Stimulated activated CD4-positive, alpha-beta T cell treated with anti-CD3 and anti-CD28 coated beads, TNF-alpha, amount 100 ng/mL, for 1 hour (primary cell): ENCODE measurements at places on chromosomes 2 and 18.

GRCh38 chr2:167253025-167253424, 364.7 kb downstream of the XIRP2 start:
- DNase-seq = no peak

GRCh38 chr18:33835419-33835818, 257.4 kb downstream of the ASXL3 start:
- DNase-seq = no peak

DNA sequence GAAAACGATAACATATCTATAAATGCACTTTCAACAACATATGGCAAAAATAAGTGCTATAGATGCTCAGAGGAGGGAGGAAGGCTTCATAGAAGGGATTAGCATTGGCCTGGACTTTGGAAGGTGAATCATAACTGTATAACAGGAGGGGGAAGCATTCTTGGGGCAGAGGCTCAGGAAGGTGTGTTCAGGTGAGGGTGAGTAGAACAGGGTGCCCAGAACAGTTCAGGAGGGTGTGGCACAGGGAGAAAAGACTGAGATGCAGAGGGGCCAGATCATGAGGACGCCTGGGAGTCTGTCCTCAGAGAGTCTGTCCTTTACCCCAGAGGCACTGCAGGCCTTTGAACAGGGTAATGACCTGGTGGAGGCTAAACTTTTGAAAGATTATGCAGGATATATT, 29.3 kb upstream of the MEP1B start:
- DNase-seq = no peak

GRCh38 chr2:169105476-169105875, 36.1 kb downstream of the DHRS9 start:
- DNase-seq = no peak

DNA sequence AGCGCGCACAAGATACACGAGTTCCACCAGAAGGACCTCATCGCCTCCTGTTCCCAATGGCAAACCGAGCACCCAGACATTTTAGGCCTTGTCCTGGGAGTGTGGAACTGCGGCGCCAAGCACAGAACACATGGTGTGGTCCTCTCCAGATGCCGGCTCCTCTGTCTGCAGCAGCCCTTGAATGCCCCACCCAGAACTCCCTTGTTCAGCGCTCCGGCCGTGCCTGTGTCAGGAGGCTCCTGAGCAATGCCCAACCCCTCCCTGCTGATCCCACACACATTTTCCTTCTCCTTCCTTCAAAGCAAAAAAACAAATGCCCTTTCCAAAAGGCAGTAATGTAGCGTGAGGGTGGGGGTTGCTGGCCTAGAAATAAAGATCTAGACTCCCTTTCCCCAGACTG, 89.8 kb downstream of the GFPT1 start:
- DNase-seq = no peak

DNA sequence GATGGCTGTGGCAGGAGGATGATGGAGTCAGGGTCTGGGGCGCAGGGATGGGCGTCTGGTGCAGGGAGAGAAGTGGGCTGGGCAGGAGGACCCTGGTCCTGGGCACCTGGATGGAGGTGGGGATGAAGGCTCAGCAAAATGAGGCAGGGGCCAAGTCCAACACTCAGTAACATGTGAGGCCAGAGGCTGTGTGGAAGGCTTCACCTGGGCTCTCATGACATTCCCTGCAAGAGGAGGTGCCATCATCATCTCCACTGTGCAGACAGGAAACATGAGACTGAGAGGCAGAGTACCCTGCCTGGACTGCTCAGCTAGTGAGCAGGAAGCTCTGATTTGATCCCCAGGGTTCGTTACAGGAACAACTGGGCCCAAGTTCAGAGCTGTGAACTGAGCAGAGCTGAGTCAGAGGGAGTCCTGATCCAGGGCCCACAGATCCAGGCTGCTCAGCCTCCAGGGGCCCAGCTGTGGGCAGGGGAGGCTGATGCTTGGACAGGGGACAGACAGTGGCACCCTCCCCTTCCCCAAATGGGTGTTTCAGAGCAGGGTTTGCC, 36.9 kb downstream of the HJURP start:
- no peak for DNase-seq

DNA sequence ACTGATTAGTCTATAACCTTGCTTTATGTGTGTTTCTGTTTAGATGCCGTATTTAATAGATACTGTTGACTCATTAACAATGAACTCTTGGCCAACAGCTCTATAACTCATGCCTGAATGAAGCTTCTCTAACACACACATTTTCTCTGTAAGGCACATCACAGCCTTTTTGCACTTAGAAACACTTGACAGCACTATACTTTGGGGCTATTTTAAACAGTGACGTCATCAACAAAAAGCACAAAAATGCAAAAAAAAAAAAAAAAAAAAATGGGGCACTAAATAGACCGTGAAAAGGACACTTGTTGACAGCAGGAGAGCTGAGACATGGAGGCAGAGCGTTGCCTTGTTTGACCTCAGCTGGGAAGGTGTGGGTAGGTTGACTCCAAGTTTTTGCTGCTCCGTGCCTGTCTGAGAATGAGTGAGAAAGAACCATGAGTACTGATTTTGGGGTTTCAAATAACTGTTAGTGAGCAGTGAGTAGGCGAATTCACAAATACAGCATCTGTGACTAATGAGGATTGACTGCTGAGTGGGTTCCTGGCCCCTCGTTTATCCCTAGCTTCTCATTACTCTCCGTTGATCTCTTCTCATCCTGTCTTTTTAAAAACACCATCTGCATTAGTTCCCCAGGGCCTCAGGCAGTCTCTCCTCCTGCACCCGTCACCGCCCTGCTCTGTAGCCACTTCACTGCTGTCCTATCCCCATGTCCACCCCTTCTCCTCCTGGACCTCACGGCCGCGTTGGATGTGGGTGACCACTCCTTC, 24.4 kb downstream of the SPP2 start:
- DNase-seq = no peak

GRCh38 chr2:238404406-238405216, 22.1 kb upstream of the ASB1 start:
- DNase-seq = no peak

DNA sequence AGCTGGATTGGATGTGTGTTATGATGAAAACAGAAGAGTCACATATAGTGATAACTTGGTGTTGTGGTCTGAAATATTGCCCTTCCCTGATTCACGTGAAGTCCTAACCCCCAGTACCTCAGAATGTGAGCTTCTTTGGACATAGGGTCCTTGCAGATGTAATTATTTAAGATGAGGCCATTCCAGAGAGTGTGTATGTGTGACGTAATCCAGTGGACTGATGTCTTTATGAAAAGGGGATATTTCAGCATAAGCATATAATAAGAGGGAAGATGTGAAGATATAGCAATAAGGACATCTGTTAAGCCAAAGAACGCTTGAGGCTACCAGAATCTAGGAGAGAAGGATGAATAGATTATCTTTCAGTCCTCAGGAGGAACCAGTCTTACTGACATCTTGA, 62.5 kb downstream of the LTBP1 start:
- DNase-seq = no peak

DNA sequence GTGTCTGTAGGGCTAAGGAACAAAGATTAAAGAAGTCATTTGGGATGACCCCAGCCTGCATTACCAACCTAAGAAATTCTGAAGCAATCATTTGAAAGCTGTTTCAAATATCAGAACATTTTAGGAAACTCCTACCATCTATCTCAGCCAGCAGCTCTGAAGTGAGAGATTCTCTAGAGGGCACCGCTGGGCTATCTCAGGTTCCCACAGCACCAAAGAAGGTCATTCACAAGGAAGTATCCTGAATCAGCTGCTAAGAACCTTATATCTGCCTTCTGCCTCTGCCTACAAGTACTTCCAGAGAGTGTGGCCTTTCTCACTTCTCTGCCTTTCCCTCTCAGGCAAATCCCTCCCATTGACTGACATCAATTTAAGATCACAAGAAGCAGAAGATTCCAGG, 13.4 kb upstream of the EVA1A start:
- no peak for DNase-seq

DNA sequence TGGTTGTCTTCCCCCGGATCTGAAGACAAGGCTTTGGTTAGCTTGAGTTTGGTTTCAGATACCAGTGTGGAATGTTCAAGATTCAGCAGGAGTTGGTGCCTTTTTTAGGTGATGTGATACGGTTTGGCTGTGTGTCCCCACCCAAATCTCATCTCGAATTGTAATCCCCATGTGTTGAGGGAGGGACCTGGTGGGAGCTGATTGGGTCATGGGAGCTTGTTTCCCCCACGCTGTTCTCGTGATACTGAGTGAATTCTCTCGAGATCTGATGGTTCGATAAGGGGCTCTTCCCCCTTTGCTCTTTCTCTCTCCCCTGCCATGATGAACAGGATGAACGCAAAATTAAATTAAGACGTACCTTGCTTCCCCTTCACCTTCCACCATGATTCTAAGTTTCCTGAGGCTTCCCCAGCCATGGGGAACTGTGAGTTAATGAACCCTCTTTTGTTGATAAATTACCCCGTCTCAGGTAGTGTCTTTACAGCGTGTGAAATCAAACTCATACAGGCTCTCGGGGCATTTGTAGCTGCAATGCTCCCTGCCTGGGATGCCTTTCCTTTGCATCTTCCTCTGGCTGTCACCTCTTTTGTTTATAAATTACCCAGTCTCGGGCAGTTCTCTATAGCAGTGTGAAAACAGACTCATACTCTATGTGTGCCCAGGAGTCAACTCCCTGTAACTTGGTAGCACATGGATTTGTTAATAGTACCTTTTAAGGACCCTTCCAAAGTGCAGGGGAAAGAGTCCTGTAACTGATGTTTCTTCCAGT, 21.3 kb downstream of the PDCD1 start:
- no peak for DNase-seq

DNA sequence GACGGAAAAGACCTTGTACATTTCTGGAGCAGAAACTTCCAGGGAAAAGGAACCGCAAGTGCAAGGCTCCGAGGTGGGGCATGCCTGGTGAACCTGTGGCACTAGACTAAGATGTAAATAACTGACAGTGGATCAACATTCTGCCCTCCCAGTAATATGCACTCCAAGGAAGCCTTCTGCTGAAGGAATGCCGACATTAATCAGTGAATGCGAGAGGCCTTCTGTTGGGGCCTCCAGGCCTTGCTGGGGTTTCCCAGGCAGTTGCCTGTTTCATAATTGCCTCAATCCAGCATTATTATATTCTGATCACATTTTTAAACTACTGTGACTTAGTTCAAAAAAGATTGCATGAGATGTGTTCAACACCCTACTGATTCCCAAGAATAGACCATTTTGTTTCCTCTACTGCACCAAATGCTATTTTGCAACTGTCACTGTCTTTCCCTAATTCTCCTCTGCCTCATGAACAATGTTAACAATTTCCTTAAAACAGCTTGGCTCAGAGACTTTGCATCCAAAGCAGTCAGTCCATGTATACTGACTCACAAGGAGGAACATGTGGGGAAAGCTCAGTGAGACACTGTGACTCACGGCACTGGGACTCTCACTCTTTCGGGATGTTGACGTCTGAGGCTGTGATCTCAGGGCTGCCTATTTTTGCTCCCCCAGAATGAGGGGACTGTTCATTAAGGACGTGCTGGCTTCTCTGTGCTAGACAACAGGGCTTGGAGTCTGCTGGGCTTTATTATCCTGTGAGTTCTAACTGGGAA, 10.5 kb upstream of the DSG2 start:
- no peak for DNase-seq

GRCh38 chr2:19442731-19443130, 84.3 kb upstream of the OSR1 start:
- no peak for DNase-seq

GRCh38 chr2:9373047-9373446, 50.3 kb downstream of the ITGB1BP1 start:
- DNase-seq = no peak

DNA sequence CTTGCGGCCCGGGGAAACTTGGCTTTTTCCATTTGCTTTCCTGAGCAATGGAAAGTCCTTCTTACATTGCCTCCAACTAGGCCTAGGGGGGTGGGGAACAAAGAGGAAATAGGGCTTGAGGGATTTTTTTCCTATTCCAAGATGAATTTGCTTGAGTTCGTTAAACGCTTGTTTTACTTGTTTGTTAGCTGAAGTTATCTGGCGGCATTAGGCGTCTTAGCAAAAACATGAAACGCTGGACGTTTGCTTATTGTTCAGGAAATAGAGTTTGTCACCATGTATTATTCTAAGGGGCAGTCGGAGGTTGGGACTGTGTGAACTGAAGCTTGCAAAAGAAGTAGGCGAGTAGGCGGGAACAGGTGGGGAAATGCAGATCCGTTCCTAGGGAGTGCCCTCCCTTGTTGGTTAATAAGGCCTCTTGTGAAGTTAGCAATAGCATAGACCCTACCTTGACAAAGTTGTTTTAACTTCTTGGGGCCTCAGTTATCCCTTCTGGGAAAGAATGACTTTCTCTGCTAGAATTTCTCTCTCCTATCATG, 1.9 kb downstream of the CABLES1 start:
- DNase-seq = no peak

DNA sequence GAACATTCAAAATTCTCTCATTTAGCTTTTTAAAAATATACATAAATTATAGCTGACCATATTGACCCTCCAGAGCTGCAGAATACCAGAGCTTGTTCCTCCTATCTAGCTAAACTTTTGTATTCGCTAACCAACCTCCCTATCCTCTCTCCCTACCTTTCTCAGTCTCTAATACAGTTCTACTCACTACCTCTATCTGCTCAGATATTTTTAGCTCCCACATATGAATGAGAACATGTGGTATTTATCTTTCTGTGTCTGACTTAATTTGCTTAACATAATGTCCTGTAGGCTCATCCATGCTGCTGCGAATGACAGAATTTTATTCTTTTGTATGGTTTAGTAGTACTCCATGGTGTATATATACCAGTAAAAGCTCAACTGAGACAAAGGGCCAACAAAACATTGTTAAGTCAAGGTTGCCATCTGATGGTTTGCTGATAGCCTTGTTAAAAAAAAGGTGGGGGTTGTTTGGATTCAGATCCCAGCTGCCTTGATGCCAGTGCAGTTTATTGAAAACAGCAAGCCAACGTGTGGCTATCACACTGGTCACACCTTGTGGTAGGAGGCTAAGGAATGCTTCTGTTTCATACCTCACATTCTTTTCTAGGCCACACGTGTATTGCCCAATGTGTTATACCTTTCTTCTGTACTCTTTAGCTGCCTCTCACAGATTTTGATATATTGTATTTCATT, 101.5 kb downstream of the VWA3B start:
- no peak for DNase-seq

DNA sequence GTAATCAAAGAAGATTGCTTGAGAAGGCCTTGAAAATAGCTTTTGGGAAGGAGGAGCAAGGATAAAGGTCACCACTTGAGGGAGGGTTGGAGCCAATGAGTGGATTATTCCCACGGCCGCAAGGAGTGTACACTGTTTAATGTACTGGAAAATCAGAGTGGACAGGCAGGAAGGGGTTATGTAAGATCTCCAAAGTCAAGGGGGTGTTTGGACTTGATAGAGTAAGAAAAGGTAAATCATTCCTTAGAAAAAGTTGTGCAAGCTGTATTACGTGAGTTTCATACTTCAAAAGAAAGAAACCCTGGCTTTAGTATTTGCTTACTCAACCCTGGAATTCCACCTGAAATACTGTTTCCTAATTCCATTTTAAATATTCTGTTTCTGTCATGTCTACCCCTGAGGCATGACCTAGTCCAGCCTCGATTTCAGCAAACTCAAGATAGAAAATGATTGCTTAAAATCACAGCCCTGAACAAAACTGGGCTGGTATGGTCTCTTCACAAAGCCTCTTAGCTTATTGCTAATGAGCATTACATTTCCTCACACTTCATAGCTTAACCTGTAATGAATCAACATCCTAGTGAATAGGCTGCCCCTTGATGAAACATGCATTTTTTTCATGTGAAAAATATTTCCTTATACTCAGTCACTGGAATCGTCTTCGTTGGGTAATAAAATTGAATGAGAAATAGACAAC, 1.1 kb downstream of the MREG start:
- DNase-seq = no peak

GRCh38 chr2:43824951-43825493, 13.6 kb downstream of the ABCG5 start:
- DNase-seq = no peak
